ENCODE measurements at places on chromosomes 4 and X.

- DNase-seq, result no peak
Measured at GRCh38 chr4:5750052-5750945, 39.3 kb downstream of the EVC start.

GRCh38 chrX:138006180-138006579 lies 440.3 kb downstream of the ZIC3 start:
- no peak for DNase-seq

- no peak for DNase-seq
Measured at GRCh38 chrX:49627086-49627777, 28.4 kb downstream of the GAGE1 start.

- no peak for DNase-seq
Measured at GRCh38 chr4:148693913-148694649, 251.9 kb upstream of the NR3C2 start.

DNA sequence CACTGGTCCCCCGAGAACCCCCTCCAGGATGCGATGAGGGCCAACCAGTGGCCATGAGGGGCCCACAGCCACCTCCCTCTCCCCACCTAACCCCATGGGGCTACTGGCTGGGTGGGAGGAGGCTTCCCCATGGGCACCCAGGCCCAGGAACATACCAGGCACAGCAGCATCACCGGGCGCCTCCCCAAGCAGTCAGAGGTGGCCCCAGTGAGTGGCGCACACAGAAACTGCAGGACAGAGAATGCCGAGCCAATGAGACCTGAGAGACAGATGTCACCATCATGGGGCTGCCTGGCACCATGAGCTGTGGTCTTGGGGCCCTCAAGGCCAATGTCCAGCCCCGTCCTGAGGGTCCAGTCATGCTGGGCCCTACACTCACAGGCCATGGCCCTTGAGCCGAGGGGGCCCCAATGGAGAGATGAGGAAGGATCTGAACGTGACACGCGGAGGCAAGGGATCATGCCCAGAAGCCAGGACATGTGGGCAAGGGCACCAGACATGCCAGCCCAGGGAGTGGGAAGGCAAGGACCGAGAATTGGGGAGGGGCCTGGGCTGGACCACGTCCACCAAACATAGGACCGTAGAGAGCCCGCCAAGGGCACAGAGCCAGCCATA lies 30.1 kb downstream of the NOP14 start:
- no peak for DNase-seq

DNA sequence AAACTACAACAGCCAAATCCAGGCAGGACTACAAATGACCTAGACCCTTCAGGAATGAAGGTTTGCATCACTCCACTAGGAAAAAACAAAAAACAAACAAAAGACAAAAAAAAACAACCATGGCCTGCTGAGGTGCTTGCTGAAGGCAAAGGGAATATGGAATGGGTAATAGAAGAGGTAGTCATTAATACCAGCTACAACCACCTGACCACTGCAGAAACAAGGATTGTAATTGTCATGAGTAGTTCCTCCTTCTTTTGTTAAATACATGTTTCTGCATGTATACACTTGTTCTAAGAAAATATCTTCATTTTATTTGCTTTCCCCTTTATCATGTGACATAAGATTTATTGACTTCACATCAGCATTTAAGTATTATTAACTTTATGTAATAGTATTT lies 409.8 kb upstream of the GRID2 start:
- no peak for DNase-seq

DNA sequence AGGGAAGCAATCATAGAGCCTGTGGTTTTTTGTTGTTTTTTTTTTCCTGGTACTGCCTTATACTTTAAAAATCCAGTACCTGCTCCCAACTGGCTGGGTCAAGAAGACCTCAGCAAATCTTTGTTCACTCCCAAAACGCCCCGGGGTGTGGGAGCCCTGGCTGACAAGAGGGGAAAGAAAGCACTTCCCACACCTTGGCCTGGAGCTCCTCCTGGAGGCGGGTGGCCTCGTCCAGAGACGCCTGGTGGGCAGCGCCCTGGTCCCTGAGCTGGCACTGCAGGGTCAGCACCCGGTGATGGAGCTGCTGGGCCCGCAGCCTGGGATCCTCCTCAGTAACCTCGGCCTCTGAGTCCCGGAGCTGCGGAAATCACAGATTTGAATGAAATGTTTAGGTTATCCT lies 38.2 kb downstream of the C4orf50 start:
- DNase-seq, result no peak

- no peak for DNase-seq
Measured at GRCh38 chr4:159009521-159009920, 93.4 kb upstream of the RAPGEF2 start.

DNA sequence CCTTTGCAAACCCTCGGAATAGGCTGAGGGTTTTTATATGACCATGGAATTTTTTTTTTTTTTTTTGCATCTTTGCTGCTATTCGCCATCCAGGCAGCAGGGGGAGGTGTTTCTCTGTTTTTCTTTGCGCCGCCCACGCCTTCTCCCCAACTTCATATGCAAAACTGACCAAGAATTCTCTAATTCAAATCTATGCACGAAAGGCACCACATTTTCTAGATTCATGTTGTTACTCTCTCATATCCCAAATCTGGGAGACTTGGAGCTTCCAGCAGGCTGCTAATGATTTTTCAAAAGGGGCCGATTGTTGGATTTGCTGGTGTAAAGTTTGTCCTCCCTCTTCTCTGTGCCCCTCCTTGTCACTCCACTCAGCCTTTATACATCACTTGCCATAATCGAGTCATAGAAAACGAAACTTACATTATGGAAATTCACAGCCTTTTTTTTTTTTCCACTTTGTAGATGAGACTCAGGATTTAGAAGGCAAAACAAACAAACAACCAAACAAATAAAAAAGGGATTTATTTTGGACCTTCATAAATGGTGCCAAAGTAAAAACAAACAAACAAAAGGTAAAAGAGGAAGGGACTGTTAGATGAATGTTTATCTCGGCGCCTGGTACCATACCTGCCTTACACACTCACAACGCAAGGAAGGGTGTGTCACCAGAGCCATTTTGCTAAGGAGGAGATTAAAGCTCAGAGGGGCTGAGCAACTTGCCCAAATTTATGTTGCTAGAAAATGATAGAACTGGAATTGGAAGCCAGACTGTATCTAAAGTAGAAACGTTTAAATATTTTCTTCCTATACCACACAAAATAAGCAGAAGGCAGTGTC lies 29.3 kb upstream of the BOD1L1 start:
- peak; percentile 32 for DNase-seq

GRCh38 chrX:138845786-138846185 lies 134.3 kb upstream of the FGF13 start:
- no peak for DNase-seq

DNA sequence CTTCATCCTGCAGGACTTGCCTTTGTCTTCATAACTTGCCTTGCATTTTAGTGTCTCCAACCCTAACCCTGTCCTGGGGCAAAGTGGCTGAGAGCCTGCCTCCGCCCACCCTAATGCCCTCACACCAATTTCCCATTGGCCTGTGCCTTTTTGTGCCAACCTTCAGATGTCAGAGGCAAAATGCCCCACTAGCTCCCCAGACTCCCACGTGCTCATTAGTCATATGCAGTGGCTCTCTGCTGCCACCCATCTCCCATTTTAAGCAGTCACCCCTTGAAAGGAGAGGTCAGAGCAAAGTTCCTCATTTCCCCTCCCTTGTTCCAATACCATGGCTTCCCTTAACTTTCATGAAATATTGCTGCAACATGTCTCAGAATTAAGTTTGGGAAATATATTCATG lies 74.8 kb upstream of the PASD1 start:
- DNase-seq, result peak; percentile 0

GRCh38 chr4:10085386-10085785 lies 31.2 kb downstream of the WDR1 start:
- DNase-seq, result no peak

- no peak for DNase-seq
Measured at GRCh38 chrX:109623997-109624396, 975 bp downstream of the KCNE5 start.

- no peak for DNase-seq
Measured at GRCh38 chrX:102966701-102967100, 29.6 kb downstream of the RAB40AL start.

- no peak for DNase-seq
Measured at GRCh38 chr4:8379281-8379680, 61.2 kb downstream of the ACOX3 start.

DNA sequence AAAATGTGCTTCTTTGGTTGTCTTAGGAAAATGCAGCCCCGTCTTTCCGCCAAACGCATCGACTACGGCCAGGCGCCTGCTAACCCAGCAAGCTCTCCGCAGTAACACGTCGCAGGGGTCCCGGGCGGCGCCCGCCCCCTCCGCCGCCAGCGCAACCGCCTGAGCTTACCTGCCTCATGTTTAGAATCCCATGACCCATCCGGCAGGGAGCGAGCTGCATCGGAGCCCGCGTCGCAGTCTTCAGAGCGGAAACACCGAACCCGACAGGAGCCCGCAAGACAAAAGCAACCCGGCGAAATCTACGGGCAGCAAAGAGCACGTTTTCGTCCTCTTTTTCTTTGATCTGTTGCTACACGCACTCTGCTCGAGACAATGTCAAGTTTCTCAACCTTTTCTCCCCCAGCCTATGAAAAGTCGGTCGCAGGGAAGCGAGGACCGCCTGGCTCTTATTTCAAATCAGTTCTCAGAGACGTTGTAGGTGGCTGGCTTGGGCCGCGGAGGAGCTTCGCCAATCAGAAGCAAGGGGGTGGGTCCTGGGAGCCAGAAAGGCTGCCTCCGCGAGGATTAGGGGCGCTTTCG lies at the start of gene MID1:
MID1 (minus strand) TSS at position 465 of the 579 bp plus-strand sequence. CDS start 53,038 bp downstream, outside the sequence.
- DNase-seq, result peak; percentile 34

- no peak for DNase-seq
Measured at GRCh38 chr4:15577508-15577907, 77.6 kb downstream of the FBXL5 start.

GRCh38 chr4:68326141-68326540 lies 23.7 kb downstream of the YTHDC1 start:
- DNase-seq, result no peak

GRCh38 chr4:119540249-119540648 lies 88.4 kb downstream of the PDE5A start:
- no peak for DNase-seq

DNA sequence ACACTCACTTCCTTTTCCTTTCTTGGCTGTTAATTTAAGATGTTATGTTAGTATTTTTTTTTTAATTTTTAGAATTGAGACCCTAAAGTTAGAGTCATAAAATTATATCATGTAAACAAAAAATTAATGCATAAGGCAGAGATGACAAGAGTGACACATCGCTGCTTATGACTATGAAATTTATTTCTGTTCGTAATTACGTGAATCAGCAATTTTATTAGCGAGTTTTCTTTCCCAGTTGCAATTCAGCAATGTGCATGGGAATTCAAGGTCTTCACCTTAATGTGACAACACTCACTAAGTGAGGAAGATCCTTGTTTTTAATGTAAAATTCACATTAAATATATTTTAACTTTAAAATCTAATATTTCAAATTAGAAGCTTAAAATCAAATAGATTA lies 181.2 kb upstream of the SPOCK3 start:
- DNase-seq, result no peak

DNA sequence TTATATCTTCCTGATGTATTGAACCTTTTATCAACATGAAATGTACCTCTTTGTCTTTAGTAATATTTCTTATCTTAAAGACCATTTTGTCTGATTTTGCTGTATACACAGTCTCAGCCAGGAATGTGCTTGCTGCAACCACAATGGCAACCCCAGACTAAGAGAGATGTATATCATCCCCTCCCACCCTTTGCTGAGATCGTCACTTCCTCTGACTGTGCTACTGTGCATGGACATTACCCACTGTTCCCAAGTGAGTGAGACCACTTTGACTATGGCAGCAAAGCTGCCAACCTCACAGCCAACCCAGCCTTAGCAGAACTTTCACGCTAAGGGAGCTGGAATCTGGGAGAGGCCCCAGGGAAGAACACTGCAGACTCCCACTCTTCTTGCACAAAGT lies 46.0 kb downstream of the EIF2S3 start:
- DNase-seq, result peak; percentile 72

DNA sequence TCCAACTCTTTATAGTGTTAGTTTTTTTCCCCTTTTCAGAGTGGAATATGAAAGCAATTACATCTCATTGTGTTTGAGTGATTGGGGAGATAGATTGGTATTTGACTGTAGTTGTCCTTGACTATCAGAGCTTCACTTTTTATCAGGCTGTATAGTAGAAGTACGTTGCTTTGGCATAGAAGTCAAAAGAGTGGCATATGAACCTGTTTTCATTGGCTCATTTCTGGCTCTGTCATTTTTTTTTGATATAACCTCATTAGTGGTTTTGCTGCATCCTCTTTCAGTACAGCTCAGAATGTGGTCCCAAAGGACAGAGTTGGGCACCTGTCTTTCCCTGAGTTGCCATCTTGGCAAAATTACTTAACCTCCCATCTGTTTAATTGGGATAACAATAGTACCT lies 1.4 kb downstream of the TMA16 start:
- no peak for DNase-seq

DNA sequence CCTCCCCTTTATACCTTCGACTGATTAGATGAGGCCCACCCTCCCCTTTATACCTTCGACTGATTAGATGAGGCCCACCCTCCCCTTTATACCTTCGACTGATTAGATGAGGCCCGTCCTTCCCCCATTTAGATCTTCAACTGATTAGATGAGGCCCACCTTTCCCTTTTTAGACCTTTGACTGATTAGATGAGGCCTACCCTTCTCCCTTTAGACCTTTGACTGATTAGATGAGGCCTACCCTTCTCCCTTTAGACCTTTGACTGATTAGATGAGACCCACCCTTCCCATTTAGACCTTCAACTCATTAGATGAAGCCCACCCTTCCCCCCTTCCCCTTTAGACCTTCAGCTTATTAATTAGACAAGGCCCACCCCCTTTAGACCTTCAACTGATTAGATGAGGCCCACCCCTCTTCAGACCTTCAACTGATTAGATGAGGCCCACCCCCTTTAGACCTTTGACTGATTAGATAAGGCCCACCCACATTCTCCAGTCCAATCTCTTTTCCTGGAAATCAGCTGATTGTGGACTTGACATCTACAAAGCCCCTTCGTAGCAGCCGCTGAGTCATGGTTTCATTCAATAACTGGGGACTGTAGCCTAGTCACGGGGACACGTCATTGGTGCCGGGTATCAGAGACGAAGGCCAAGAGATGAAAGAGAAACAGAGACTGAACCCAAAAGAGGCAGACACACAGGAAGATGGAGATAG lies 28.8 kb upstream of the IL3RA start:
- no peak for DNase-seq

DNA sequence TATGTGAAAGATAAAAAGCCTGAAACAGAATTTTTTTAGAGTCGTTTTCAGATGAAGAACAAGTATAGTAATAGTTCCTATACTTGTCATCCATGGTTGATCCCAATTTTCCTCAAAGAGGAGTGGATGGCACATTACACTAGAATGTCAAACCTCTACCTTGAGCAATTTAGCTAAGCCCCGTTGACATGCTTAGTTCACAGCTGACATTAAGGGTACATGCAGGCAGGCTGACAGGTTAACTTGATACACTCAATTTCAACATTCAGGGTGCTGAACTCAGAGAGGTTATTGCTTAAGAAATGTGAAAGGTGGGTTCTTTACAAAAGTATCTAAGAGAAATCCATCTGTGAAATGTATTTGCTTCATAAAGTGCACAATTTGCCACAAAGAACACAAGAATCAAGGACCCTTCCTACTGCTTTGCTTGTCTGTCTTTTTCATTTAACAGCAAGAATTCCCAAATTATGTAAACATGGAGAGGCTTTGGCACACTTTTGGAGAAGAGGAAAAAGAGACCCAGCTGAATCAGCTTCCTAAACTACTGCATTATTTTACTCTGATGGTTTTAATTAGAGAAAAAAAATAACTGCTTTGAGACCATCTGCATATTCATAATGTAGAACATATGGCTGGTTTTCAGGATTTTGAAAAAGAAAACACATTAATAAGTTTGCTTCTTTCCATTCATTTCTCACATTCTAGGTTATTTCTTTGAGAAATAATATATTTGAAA lies 122.5 kb upstream of the DDIT4L start:
- no peak for DNase-seq
